Esophagus muscularis mucosa (tissue), 4 donors: ENCODE measurements at places on chromosomes 5 and 9. TPM values are rescaled to one million over a fixed set of nuclear protein-coding genes. Genes with fewer than 3 reads are reported as not detected.

DNA sequence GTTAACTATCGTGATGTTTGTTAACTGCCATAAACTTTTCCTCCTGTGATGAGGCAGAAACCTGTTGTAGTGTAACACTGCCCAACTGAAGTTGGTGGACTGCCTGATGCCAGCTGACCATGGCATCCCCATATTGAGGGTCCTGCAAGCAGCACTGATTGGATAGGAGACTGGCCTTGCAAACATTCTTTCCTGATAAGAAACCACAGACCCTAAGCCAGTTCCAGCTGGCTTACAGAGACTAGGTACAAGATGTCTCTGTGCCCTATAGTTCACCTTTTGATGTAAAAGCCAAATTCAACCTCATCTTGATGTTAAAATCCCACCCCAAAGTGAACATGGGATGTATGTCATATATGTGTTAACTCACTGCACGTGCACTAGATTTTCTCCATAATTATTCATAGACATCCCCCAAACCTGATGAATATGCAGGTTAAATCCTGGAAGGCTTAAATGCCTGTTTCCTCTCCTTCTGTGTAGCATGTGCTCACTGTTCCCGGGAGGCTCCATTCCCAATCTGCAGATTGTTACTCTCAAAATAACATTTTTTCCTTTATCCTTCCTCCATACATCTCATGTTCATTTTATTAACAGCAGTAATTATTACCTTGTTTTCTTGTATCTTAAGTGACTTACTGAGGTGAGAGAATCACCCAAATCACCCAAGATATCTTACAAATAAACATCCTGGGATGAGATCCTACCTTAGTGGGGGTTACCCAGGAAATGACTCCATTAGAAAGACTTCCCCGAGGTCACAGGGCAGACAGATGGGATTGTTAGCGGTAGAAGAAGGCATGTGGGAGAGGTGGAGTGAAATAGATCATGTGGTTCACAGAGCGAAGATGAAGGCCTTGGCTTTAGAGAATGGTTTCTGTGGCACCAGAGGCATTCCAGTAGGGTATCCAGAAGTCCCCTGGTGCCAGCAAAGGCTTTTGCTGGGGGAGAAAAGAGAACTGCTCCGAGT lies 566.7 kb downstream of the CCDC171 start:
- H3K4me3 ChIP-seq = no peak overlapping the region
- H3K36me3 ChIP-seq = no peaks in the 10 kb centered on the region
- DNase-seq = no peak
- H3K27ac ChIP-seq = no peak overlapping the region
- H3K27me3 ChIP-seq = no peaks in the 10 kb centered on the region
- H3K4me1 ChIP-seq = no peaks in the 10 kb centered on the region

- H3K27ac ChIP-seq = peak overlapping the region; percentile 18
- H3K27me3 ChIP-seq = no peaks in the 10 kb centered on the region
- no peak for DNase-seq
- peaks cover 25% of the 10 kb centered on the region for H3K4me1 ChIP-seq
- no peak overlapping the region for H3K4me3 ChIP-seq
These were observed 57.9 kb downstream of the DOCK8 start for GRCh38 chr9:272251-273213.

DNA sequence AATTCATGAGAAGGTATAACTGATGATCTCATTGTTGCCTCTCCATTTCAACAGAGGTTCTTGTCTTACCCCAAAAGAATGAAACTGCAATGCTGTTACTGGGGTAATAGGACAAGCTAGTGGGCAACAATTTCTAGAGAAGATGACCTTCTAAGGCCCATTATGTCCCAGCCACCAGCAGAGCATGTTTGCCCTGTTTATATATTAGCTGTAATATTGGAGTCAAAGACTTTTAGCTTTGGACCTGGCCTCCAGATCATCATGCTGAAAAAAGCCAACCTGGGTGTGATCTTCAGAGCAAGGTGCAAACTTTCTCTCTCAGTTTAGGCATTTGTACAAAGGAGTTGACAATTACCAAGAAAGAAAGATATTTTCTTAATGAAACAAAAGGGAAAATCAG lies 3.4 kb downstream of the ALDOB start:
- H3K36me3 ChIP-seq = no peaks in the 10 kb centered on the region
- H3K4me3 ChIP-seq = no peak overlapping the region
- no peak overlapping the region for H3K27ac ChIP-seq
- no peak for DNase-seq
- H3K27me3 ChIP-seq = no peaks in the 10 kb centered on the region
- peaks cover under 1% of the 10 kb centered on the region for H3K4me1 ChIP-seq

GRCh38 chr5:93580927-93581445 lies at the start of gene NR2F1-AS1:
Gene NR2F1-AS1 (minus strand): TSS chr5:93581219.
- H3K36me3 ChIP-seq = no peaks in the 10 kb centered on the region
- H3K4me3 ChIP-seq = peak within 1 kb of the TSS; percentile 87
- peak within 1 kb of the TSS; percentile 95 for H3K27ac ChIP-seq
- peak; percentile 91 for DNase-seq
- H3K4me1 ChIP-seq = peaks cover 56% of the 10 kb centered on the region
- H3K27me3 ChIP-seq = peaks cover 5% of the 10 kb centered on the region

- peaks cover 3% of the 10 kb centered on the region for H3K4me1 ChIP-seq
- no peak overlapping the region for H3K27ac ChIP-seq
- no peak for DNase-seq
- H3K36me3 ChIP-seq = no peaks in the 10 kb centered on the region
These were observed 232.9 kb downstream of the NFIB start for GRCh38 chr9:14080959-14081542.

Gene MSMP
- not detected for total RNA-seq

- H3K4me3 ChIP-seq = no peak overlapping the region
- H3K27ac ChIP-seq = no peak overlapping the region
- no peaks in the 10 kb centered on the region for H3K27me3 ChIP-seq
- no peaks in the 10 kb centered on the region for H3K36me3 ChIP-seq
These were observed 38.1 kb upstream of the GFPT2 start for GRCh38 chr5:180391276-180391675.

Gene SLC46A2
- 0.17 TPM for total RNA-seq

DNA sequence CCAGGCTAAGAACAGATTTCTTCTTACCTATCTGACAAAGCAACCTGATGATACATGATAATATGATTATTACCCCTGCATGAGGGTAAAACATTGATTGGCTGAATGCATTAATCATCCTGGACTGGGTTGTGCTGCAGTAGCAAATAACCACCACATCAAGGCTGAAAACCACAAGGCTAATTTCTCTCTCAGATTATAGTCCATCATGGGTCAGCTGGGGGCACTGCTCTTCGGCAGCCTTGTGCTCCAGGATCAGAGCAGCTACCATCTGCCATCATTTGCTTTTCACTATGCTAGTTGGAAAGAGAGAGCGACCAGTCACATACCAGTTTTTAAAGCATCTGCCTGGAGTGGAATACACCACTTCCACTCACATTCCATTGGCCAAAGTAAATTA lies 383.5 kb downstream of the RASEF start:
- no peak overlapping the region for H3K4me3 ChIP-seq
- H3K36me3 ChIP-seq = no peaks in the 10 kb centered on the region
- no peak overlapping the region for H3K27ac ChIP-seq
- H3K27me3 ChIP-seq = no peaks in the 10 kb centered on the region
- H3K4me1 ChIP-seq = no peaks in the 10 kb centered on the region

GRCh38 chr9:89745601-89746376 lies 141.0 kb downstream of the GADD45G start:
- no peaks in the 10 kb centered on the region for H3K4me1 ChIP-seq
- no peak overlapping the region for H3K4me3 ChIP-seq
- DNase-seq = no peak
- H3K27me3 ChIP-seq = no peaks in the 10 kb centered on the region
- H3K27ac ChIP-seq = no peak overlapping the region

DNA sequence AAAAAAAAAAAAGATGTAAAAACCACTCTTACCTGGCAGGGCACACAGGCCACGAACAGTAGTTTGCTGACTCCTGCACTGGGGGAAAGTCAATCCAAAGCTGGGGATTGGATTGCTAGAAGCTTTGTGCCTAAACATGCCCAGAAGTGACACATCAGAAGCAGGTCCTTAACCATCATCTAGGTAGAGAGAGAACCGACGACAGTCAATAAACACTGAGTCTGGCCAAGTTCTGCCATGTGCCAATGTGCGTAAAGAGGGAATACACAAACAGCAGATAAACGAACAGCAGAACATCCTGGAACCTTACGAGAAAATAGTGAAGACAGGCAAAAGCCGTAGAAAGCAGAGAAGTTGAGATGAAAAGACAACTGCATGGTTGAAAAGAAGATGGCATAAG lies 14.9 kb downstream of the SFXN1 start:
- peaks cover 4% of the 10 kb centered on the region for H3K36me3 ChIP-seq
- no peaks in the 10 kb centered on the region for H3K4me1 ChIP-seq
- H3K4me3 ChIP-seq = no peak overlapping the region
- no peak for DNase-seq
- no peaks in the 10 kb centered on the region for H3K27me3 ChIP-seq

DNA sequence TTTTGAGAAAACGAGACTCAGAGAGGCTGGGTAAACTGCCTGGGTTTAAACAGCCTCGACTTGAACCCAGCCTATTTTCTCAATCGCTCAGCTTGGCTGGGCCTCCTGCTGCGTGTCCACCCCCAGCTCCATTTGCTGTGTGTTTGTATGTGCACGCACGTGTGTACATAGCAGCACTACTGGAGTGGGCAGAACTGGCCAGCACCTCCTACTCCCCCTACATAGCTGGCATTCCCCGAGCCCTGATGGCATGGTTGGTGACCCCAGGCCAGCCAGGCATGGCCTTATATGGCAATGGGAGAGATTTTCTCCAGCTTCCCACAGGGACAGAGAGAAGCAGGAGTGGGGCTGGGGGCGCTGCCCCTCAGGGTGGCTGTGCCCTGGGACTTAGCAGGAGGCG lies 4.1 kb downstream of the AIF1L start:
- no peak for DNase-seq
- H3K27me3 ChIP-seq = peaks cover 20% of the 10 kb centered on the region
- no peak overlapping the region for H3K27ac ChIP-seq
- H3K36me3 ChIP-seq = no peaks in the 10 kb centered on the region
- no peak overlapping the region for H3K4me3 ChIP-seq

DNA sequence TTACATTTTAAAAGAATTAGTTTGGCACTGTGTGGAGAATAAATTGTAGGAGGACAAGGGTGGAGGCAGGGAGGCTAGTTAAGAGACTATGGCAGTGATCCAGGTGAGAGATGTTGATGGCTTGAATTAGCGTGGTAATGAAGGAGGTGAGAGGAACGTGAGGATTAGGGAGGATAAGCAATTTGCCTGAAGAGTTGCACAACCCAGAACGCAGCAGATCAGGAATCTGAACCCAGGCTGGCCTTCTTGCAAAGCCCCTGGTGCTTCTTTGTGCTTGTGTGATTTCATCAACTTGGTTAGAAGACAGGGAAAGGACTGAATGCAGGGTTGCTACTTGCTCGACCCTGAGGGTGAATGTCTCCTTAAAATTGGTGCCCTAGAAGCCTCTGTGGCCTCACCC lies 6.9 kb upstream of the SCAMP1 start:
- H3K4me1 ChIP-seq = no peaks in the 10 kb centered on the region
- H3K4me3 ChIP-seq = no peak overlapping the region
- H3K27ac ChIP-seq = no peak overlapping the region
- DNase-seq = no peak
- H3K27me3 ChIP-seq = no peaks in the 10 kb centered on the region

DNA sequence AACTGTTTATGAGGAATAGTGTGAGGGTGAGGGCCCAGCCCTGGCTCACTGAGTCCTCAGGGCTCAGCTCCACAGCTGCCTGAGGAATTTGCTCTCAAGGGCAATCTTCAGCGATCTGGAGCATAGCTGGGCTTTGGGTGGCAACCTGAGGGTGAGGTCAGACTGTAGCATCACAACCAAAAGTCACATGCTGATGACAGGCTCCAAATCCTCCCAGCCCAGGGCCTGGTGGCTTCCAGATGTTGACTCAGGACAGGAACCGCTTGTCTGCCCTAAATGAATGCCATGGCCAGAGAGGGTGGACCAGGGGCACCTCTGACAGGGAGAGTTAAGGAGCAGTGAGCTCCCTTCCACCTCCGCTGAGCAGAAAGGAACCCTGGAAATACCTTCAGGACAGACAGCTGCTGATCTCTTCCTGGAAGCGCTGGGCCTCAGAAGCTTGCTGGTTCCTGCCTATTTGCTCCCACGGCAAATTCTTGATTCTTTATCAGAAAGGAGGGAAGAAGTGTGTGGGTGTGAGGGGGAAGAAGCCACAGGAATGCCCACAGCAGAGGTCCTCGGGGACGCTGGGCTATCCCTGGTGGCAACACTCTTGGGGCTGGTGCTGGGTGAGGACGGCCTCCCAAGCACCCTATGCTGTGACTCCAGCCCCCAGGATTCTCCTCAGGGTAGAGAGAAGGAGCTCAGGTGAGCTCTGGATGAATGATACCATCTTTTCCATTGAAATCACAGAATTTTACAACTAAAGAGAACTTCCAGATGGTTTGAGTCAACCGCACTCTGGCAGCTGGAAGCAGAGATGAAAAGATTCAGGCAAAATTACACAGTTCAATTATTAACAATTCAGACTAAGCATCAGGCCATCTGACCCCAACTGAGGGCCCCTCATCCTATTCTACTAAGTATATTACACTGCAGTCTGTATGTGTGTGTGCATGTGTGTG lies 13.8 kb upstream of the CTSL start:
- H3K27ac ChIP-seq = peak overlapping the region; percentile 41
- H3K4me1 ChIP-seq = peaks cover 40% of the 10 kb centered on the region
- peaks cover 8% of the 10 kb centered on the region for H3K36me3 ChIP-seq
- no peaks in the 10 kb centered on the region for H3K27me3 ChIP-seq

GRCh38 chr9:19148187-19148586 lies 20.9 kb upstream of the PLIN2 start:
- no peaks in the 10 kb centered on the region for H3K27me3 ChIP-seq
- no peaks in the 10 kb centered on the region for H3K4me1 ChIP-seq
- H3K27ac ChIP-seq = no peak overlapping the region
- H3K4me3 ChIP-seq = no peak overlapping the region
- no peaks in the 10 kb centered on the region for H3K36me3 ChIP-seq

Gene ANKRD18B
- not detected for total RNA-seq

GRCh38 chr5:112116371-112116770 lies 302.7 kb downstream of the EPB41L4A start:
- no peaks in the 10 kb centered on the region for H3K36me3 ChIP-seq
- H3K27me3 ChIP-seq = no peaks in the 10 kb centered on the region
- no peak for DNase-seq
- no peak overlapping the region for H3K4me3 ChIP-seq

DNA sequence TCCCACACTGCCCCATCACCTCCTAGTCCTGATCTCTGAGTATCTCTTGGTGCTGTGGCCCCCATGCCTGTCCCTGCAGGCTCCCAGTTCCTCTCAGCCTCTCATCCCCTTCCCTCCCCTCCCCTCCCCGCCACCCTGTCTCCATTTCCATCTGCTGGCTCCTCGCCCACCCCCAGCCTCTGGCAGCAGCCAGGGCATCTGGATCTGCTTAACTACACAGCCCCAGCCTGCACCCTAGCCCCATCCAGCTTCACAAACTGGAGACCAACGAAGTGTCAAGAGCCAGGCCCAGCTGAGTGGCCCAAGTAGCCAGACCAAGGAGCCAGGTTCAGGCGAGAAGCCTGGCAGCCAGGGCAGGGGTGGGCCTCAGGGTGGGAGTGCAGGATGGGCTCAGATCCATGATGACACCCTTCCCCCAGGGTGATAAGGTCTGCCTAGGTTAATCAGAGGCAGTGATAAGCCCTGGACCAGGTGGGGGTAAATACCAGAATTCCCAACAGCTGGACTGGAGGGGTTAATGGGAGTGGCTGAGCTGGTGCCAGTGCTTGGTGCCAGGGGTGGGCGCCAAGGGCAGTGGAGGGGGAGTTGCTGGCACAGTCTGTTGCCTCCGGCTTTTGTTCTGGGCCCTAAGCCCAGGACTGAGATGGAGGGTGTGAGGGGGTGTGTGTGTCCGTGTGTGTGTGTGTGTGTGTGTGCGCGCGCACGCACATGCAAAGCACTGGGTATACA lies 2.5 kb downstream of the IL11RA start:
- H3K27me3 ChIP-seq = no peaks in the 10 kb centered on the region
- H3K4me1 ChIP-seq = peaks cover 59% of the 10 kb centered on the region
